CD4-positive, alpha-beta memory T cell (primary cell): ENCODE measurements at places on chromosomes 2 and 18. TPM values are rescaled to one million over a fixed set of nuclear protein-coding genes. Genes with fewer than 3 reads are reported as not detected.

CYP27A1 gene
- 7.2 TPM for total RNA-seq

RNU2-63P gene
- not detected for total RNA-seq

DHRS9 gene
- total RNA-seq, result 0.44 TPM

EPAS1 gene
- 2.3 TPM for total RNA-seq

CRYGC gene
- not detected for total RNA-seq

TTC21B gene
- total RNA-seq, result 25.6 TPM

ZSWIM2 gene
- total RNA-seq, result not detected

LINC00305 gene
- not detected for total RNA-seq

CPS1 gene
- 0.44 TPM for total RNA-seq

GPAT2 gene
- 3.3 TPM for total RNA-seq
